ENCODE measurements at places on chromosomes 16 and 17. TPM values are rescaled to one million over a fixed set of nuclear protein-coding genes. Genes with fewer than 3 reads are reported as not detected.

DNA sequence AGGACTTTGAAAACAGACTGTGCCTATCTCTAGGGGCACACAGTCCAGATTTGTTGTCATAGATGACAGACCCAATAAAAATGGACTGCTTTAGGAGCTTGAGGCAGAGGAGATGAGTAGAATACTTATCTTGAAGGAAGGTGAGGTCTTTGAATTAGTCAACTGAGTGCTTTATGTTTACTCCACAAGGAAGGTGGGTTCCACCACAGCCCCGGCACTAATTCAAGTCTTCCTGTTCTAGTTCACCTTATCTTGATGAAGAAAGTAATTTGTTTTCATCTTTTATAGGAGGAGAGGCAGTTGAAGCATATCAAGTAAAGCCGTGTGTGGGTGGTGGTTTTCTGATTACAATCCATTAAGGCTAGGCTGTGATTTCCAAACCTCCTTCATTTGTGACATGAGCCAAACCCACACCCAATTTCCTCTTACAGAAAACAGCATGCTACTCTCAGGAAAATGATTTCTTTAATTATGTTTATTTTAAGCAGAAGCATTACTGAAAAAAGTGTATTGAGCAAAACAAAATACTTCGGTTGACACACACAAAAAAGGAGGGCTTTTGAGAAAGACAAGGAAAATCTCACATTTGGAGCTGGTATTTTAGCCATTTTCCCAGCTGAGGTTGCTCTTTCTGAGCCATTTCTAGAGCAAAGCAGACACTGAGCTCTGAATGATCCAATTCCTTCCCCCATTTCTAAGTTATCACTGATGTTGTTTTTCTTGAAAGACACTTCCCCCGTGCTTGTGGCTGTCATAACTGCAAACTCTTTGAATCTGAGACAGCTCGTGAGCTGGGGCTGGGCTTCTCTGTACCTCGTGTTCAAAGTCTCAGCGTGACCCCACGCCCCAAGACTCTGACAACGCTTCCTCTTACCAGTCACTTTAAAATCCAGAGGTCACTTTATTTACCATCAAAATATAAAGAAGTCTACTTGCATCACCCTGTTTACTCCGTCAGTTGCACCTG is 35.4 kb downstream of the CDRT15 start:
- DNase-seq: peak; percentile 81

- peak; percentile 85 for DNase-seq
These were observed 27.8 kb upstream of the MEIOC start for GRCh38 chr17:44628243-44629188.

NPIPB6 gene
- 0.36 TPM for total RNA-seq

DNA sequence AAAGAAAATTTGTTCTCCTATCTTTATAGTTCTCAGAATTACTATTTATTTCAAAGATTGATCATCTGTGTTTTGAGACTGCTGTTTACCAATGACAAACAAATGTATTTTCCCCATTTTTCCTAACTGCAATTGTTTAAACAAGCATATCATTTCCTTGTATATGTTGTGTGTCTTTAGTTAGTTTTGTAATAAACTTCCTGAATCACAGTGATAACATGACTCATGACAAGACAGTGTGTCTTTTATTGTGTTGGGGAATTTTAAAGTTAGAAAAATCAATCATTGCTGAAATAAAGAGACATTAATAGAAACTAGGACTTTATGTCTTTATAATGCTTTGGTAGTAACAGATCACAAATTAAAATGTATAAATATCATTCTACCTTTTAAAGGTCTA is 348.5 kb downstream of the KCNJ2 start:
- DNase-seq: no peak

- DNase-seq: no peak
These were observed 51.1 kb downstream of the GPRC5B start for GRCh38 chr16:19833581-19833980.

SMIM5 gene
- total RNA-seq: 3.2 TPM

DNA sequence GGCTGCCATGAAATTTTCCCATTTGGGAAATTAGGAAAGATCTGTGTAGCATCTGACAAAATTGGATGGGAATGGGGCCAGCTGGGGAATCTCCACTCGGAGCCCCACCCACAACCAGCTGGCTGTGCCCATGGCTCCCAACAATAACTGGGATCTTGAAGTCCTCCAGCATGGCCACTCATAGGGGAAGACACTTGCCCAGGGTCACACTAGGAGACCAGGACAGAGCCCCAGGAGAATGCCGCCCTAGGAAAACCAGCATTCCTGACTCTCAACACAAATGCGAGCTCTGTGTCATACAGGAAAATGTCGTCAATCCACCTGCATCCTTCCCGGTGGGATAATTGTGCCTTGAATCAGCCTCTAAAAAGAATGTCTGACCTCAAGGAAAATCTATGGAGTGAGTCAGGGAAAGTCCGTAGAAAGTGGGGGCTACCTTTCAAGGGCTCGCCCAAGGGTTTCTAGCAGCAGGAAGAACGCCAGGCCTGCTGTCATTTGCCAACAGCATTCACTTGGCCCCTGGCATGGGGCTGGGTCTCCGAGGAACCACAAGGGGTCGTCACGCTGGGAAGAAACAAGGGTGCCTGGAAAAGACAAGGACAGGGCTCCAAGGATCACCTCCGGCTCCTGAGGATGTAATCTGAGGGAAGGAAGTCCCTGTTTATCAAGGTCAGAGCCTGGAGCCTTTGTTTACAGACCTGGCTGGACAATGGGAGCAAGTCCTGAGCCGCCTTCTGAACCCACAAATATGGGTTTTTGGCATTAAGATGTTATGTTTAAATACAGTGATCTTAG is 15.9 kb downstream of the CDH5 start:
- DNase-seq: peak; percentile 51

DNA sequence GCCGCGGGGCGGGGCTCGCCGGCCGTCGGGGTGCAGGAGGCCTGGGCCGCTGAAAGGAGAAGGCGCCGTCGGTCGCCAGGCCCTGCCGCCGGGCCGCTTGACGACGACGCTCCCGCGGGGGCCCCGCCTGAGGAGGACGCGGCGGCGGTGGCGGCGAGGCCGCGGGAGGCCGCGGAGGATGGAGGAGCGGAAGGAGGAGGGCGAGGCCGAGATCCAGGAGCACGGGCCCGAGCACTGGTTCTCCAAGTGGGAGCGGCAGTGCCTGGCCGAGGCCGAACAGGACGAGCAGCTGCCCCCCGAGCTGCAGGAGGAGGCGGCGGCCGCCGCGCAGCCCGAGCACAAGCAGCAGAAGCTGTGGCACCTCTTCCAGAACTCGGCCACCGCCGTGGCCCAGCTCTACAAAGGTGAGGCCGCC is 430 bp downstream of the HAPSTR1 start:
- DNase-seq: peak; percentile 94

GRCh38 chr17:62876673-62877405 is 68.7 kb upstream of the MARCHF10 start:
- DNase-seq: no peak

- peak; percentile 76 for DNase-seq
These were observed 721 bp upstream of the WWOX start for GRCh38 chr16:78098595-78099270.

- DNase-seq: no peak
These were observed 59.5 kb upstream of the RBL2 start for GRCh38 chr16:53374800-53375199.

CCDC182 gene
- total RNA-seq: not detected

GRCh38 chr17:35666070-35666469 is 65.4 kb upstream of the RASL10B start:
- no peak for DNase-seq

TBC1D3I gene
- total RNA-seq: 0.39 TPM

DNA sequence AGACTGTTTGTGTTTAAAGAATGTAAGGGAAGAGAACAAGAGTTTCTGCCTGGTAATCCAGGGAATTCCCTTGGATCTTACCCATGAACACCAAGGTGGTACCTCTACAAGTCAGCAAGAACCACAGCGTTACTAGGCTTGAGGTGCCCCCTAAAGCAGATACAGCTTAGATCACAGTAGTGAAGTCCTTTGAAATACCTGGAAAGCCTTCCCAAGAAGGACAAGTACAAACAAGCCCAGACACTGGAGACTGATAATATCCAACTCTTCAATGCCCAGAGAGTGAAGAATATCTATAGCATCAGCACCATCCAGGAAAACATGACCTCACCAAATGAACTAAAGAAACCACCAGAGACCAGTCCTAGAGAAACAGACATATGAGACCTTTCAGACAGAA is 3.8 kb upstream of the APPBP2 start:
- DNase-seq: no peak

- no peak for DNase-seq
These were observed 56.4 kb downstream of the SLC6A2 start for GRCh38 chr16:55711959-55712876.

DNA sequence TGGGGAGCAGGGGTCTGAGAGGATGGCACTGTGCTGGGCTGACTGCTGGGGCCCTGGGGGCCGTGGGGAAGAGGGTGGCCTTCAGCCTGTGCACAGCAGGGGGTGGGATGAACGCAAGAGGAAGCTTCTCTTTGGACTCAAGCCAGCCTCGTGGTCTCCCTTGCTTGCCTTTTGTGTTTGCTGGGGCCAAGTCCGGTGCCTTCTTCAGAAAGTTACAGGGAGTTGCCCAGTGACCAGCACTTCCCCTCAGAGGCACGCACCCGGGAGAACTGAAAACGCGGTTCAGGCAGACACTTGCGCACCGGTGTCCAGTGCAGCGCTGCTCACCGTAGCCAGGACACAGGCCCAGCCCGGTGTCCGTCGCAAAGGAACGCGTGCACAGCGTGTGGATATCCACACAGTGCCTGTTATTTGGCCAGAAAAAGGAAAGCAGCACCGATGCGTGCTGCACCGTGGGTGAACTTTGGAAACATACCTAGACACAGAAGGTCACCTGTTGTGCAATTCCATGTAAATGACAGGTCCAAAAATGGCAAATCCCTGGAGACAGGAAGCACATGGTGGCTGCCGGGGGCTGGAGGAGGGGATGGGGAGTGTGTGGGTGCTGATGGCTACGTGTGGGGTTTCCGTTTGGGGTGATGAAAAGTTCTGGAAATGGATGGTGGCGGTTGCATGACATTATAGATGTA is 29.4 kb upstream of the NUDT16L1 start:
- DNase-seq: peak; percentile 87

AOC3 gene
- 14.6 TPM for total RNA-seq

Data from spleen (tissue), 13 donors.